ENCODE measurements at places on chromosomes 12 and 14.

- no peak for DNase-seq
Observed at GRCh38 chr12:63843254-63843720, 1.2 kb upstream of the SRGAP1 start.

DNA sequence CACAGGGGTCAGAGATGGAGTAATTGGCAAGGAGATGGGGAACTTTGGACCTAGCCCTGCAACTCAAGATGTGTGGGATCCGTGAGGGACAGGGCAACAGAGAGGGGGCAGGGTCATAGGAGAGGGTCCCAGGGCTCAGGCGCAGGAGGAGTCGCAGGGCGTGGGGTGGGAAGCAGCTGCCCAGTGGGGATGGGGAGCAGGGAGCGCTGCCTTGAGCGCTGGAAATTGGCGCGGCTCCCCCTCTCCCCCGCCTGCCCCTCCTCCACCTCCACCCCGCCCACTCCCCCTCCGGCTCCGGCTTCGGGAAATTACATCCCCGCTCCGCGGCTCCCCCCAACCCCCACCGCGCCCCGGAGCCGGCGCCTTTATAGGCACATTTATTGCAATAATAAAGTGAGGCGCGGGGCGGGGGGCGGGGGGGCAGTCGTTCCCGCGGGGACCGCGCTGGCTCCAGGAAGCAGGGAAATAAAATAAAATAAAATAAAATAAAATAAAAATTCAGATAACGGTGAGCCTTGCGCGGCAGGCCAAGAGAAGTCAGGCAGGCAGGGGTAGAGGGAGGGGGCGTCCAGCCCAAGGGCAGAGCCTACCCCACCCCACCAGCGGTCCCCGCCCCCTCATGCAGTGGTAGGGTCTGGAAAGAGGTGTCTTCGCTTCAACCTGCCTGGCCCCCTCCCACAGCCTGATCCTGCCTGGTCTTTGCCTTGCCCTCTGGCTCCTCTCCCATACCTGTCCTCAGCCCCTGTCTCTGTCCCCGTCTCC lies 3.6 kb downstream of the NXPH4 start:
- no peak for DNase-seq

DNA sequence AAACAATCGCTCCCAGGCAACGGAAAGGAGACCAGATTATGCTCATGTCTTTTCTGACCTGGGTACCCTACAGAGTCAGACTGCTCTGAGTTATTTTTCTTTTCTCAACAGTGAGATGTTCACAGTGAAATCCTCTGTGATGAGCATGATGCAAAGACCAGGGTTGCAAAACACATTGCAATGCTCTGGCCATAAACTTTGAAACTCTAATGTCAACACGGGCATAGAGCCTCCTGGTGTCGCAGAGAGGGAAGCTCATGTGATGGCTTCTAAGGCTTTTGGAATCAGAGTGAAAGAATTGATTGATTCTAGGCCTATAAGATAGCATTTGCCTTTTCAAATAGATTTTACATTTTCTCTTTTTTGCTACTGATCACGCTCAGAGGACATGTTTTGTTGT lies 193.4 kb downstream of the RASSF9 start:
- DNase-seq: no peak

- no peak for DNase-seq
Observed at GRCh38 chr14:30990770-30991169, 34.7 kb upstream of the AP4S1 start.

DNA sequence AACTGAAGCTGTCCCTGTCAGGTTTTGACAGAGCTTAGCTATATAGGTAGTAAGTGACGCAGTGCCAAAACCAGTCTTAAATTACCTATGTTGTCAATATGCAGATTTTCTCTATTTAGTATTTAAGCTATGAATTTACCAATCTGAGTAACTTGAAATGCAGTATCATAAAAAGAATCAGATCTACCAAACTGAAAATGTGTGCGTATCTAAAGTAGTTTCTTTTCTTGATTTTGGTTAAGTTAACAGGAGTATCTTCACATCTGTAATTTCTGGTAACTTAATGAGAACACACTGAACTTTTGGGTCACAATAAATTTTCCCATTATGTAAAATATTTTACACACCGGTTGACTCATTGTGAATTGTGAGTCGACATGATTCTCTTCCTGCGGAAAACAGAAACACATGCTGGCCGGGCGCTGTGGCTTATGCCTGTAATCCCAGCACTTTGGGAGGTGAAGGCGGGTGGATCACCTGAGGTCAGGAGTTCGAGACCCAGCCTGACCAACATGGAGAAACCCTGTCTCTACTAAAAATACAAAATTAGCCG lies 45.1 kb downstream of the TRAF3 start:
- DNase-seq: peak; percentile 49

DNA sequence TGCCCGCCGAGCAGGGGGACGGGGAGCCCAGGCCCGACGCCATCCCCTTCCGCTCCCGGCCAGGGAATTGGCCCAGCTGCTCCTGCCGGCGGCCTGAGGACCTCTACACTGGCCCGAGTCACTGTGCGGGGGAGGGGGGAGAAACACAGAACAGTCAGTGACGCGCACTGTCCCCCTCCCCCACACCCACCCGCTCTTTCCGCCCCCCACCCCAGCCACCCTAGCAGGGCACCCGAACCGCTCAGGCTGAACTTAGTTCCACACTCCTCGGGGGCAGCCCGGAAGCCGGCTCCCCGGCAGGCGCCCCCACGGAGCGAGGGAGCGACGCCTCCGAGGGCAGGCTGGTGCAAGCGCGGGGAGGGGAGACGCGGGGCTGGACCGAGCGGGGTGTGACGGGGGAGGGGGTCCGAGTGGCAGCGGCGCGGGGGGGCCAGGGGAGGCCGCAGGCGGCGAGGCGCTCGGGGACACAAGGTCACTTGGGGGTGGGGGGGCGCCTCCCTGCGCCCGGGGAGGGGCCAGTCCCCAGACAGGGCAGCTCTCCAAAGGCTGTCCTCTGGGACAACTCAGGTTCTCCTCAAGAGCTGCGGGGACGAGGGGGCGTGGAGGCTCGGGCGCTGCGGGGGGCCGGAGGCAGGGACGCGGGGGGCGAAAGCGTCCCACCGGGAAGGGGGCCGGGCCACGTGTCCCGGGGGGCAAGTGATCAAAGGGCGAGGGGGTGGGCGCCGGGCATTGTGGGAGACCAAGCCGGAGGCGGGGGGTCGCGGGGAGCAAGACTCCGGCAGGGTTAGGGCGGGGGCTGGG lies 648 bp downstream of the CHD4 start:
- DNase-seq: peak; percentile 47

- no peak for DNase-seq
Observed at GRCh38 chr14:72924337-72924736, 1.9 kb upstream of the DCAF4 start.

- DNase-seq: no peak
Observed at GRCh38 chr12:75710361-75711069, 199.1 kb upstream of the KRR1 start.

- no peak for DNase-seq
Observed at GRCh38 chr12:116288735-116289134, 11.2 kb upstream of the MED13L start.

- no peak for DNase-seq
Observed at GRCh38 chr12:18559242-18559641, 178.6 kb downstream of the PLCZ1 start.
